ENCODE measurements at places on chromosomes 11 and 22.

GRCh38 chr11:75380716-75381420, 18.4 kb upstream of the RPS3 start:
- DNase-seq, result no peak

GRCh38 chr22:46295277-46295971, 1.2 kb upstream of the GTSE1 start:
- DNase-seq, result no peak

- DNase-seq, result no peak
Measured at GRCh38 chr11:115724666-115725065, 220.5 kb upstream of the CADM1 start.

GRCh38 chr11:10638316-10638925, 55.1 kb downstream of the IRAG1 start:
- no peak for DNase-seq

DNA sequence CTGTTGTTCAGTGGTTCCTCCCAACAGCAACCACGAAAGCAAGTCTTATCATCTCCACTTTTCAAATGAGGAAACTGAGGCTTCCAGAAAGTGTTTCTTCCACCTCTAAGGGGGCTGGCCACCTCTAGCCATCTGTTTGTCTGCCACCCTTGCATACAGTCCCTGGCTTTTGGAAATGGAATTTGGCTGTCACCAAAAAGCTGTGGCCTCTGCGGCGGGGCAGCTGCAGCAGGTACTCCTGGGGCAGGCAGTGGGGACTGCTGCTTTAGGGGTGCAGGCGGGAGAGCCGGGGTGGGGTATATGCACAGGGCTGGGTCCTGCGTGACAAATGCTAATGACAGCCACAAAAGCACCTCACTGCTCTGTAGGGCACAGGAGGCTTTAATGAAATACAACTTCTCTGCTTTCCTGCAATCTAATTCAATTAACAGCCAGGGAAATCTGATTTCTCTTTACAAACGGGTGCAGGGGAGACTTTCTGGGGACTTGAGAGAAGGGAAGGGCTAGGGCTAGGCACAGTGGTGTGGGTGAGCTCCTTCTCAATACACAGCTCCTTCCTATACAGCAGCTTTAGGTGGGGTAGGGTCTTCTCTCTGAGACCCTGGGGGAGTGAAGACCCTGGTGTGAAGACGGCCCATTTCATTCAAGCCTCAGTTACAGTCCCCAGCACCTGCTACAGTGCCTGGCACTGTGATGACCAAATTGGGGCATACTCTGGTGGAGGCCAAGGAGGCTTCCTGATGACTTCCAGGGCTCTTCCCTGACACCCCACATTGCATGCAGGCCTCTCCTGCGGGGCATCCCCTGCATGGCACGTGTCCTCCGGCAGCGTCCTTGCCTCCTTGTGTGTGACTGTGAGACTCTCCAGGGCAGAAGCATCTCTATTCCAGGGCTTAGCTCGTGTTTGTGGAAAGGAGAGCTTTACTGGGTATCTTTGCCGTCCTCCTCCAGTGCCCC, 161.6 kb downstream of the CEP164 start:
- no peak for DNase-seq

DNA sequence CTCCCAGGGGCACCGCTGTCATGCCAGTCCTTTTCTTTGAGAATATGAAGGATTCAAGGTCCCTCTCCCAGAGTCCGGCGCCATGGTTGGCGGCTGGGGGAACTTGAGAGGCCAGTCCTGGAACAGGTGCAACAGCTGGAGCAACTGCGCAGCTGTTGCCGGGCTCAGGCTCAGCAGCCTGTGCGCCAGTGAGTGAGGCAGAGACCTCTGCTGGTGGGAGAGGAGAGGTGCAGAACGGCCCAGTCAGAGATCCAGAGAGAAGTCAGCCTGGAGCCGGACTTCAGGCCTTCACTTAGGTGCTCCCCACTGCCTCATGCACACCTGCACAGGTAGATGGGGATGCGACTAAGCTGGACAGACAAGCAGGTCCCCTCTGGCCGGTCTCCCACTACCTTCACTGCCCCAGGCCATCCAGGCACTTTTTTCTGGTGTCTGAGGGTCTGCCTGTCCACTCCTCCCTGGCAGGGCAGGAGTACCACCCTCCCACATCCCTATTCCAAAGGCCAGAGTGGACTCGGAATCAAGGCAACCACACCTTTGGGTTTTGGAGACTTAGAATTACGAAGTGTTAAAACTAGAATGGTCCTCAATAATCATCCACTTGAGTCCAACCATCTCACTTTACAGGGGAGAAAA, 4.6 kb downstream of the CHRDL2 start:
- peak; percentile 55 for DNase-seq

DNA sequence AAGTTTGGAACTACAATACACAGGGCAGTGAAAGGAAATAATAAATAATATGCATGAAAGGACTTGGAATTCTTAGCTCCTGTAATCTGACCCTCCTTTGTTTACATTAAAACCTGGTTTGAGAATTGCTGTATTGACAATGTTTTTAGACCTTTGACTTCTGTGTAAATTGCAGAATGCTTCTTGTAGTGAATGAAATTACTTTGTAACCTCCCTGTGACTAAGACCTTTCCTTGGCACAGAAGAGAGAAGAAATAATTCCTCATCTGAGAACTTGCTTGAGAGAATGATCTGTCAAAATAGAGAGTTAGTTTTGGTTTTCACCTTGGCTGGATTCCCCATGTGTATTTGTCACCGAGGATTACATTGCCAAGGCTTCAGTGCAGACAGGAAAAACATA, 640.0 kb upstream of the ANO5 start:
- no peak for DNase-seq

- no peak for DNase-seq
Measured at GRCh38 chr22:27183474-27183873, 526.1 kb downstream of the MIAT start.

GRCh38 chr22:21712751-21713427, 22.7 kb downstream of the YPEL1 start:
- peak; percentile 39 for DNase-seq

DNA sequence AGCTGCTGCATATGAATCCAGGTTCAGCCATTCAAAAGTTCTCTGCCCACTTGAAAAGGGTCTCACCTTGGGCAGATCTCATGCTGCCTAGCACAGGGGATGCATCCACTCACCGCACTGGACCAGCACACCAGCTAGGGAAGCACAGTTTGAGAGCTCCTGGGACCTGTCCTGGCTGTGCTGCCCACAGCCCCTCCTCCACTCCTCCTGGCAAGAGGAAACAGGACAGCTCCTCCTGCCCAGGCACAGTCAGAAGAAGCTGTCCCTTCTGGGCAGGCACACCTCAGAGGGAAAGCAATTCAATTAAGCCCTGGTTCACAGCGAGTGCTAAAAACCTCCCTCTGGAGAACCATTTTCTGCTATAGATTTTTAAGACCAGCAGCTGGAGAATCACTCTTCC, 146.7 kb downstream of the ST3GAL4 start:
- DNase-seq, result no peak

DNA sequence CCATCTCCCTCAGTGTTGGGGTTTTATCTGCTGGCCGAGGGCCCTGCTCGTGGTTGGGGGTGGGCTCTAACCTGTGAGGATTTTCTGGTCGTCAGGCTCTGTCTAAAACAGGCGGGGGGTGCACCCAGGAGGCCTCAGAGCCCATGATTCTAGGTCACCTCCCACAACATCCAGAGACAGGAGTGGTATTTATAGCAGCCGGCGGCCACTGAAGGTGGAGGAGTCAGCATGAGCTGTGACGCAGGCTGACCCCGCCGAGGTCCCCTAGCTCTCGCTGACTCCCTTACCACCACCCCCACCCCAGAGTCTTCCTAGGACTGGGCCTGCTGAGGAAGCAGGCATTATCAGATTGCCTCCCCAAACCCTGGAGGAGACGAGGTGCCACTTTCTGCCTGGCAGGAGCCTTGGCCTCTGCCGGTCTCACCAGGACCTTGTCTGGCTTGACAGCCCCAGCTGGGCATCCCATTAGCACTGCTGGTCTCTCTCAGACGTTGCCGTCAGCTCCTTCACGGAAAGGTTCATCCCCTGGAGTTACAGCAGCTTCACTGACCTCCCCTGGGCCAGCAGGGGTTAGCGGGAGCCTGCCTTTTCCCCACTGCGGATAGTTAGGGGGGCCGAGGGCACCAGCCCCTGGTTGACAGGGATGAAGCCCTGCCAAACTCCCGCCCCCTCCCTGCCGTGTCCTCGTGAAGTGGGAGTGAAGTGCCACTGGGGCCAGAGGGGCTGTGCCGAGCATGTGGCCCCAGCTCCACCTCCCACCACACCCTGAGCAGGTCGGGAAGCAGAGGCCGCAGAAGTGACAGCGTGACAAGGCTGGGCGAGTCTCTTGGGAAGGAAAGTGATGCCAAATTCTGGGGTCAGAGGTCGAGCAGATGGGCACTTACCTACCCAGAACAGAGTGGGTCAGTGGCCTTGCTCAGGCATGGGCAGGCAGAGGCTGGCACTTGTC, 26.5 kb downstream of the DAGLA start:
- no peak for DNase-seq

DNA sequence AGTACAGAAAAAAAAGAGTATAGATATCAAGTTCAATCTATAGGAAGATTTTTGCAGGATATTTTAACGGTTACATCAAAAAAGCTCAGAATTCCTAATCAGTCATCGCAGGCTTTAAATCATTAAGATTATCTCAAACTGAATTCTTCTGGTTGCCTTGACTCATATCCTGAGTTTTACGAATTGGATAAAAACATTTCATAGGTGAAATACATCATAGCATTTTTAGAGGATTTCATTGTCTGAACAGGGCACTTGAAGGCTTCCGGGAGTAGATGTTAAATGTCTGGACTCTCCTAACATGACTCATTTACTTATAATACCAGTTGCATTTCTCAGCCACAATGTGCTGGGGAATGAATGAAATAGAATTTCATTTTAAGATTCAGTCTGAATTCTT, 2216.6 kb upstream of the RAG2 start:
- DNase-seq, result no peak

DNA sequence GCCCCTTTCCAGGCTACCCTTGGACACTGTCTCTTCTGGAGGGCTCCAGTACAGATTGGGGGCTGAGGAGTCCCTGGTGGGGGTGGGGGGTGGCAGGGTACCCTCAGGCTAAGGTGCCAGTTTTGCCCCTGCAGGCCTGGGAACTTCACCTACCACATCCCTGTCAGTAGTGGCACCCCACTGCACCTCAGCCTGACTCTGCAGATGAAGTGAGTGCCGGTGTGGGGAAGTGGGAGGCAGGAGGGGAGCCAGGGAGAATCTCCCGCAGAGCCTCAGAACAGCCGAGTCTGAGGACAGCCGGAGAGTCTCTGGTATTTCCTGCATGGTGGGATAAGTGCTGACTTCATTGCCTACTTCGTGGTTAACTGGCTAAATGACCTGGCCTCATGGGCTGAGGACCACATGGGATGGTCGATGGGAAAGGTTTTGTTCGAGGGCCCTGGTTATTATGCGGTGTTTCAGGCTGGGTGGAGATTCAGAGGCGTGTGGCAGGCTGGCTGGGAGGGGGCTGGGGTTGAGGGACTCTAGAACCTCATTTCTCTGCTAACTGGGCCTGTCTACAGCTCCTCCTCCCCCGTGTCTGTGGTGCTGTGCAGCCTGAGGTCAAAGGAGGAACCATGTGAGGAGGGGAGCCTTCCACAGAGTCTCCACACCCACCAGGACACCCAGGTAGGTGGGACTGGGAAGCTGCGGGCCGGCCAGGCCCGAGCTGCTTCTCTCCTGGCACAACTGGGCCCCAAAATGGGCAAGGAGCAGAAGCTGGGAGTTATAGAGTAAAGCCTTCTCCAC, 8.5 kb downstream of the TMEM258 start:
- DNase-seq, result no peak

DNA sequence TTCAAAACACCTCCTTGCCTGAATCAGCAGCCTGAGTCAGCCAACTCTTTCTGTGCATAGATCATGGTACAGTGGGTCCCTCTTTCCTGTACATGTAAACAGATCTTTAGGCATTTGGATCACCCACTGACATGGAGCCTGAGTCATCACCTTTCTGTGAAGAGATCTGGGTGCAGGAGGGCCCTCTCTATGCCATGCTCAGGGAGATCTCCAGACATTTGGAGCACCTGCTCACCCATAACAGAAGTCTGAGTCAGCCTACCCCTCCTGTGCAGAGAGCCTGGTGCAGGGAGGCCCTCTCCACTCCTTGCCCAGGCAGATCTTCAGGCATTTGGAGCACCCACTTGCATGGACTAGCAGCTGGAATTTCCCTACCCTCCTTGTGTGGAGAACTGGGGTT, 56.2 kb upstream of the GLYAT start:
- no peak for DNase-seq

- no peak for DNase-seq
Measured at GRCh38 chr11:116543099-116543498, 229.7 kb downstream of the BUD13 start.

GRCh38 chr11:35675901-35676610, 13.5 kb downstream of the TRIM44 start:
- DNase-seq, result no peak

GRCh38 chr11:58926695-58927094, 12.6 kb upstream of the GLYATL1 start:
- DNase-seq, result no peak

DNA sequence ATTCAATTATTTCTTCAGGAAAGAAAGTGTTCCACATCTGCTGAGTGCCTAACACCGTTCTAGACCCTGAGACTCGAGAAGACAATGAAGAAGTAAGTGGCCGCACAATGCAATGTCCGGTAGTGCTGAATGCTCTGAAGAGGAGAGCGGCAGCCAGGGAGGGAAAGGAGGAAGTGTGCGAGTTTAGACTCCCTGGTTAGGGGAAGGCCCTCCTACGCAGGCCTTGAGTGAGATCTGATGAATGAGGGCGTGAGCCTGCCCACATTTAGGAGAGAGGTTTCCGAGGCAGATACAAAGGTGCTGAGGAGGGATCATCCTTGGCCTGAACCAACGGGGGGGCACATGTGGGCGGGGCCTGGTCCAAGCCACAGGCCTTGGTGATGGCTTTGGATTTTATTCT, 558.6 kb downstream of the NTM start:
- DNase-seq, result no peak

DNA sequence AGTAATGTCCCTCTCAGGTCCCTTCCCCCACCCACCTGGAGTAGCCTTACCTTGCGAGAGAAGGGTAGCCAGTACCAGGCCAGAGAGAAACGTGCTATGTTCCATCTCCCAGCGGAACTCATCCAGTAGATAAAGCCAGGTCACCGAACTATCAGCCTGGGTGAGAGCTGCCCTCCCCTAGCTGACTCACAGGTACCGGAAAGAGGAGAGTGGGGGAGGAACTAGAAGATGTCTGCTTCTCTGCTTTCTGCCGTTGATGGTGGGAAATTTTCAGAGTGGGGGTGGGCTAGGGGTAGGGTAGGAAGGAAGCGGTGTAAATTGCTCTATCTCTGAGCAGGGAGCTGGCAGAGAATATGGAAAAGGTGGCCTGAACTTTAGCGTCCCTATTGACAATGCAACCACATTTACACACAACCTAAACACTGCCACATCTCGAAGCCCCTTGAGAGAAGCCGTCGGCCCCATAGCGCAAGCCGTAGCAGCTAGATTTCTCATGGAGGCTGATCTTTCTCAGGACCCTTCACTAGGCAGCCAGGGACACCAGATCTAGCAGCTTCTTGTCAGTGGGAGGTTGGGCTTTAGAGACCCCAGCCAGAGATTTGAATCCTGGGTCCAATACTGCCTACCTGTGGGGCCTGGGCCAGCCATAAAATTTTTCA, at the start of gene CD3D:
Gene CD3D, minus strand, starts transcription at position 203 of the 659 bp plus-strand sequence. Its CDS starts 98 bp downstream, at position 105.
- DNase-seq, result peak; percentile 52

Data from stimulated activated CD4-positive, alpha-beta T cell treated with anti-CD3 and anti-CD28 coated beads, Interleukin-2, amount 100 ng/mL, for 48 hours (primary cell).